Hippocampal formation (tissue), 2 donors: ENCODE measurements at places on chromosomes 7 and 10.

DNA sequence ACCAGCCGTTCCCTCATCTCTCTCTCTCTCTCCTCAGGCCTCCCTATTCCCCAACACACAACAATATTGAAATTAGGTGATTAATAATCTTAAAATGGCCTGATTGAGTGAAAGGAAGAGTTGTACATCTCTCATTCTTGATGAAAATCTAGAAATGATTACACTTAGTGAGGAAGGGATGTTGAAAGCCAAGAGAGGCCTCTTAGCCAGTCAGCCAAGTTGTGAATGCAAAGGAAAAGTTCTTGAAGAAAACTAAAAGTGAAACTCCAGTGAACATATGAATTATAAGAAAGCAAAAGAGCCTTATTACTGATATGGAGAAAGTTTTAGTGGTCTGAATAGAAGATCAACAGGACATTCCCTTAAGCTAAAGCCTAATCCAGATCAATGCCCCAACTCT is 695.1 kb downstream of the GRID1 start:
- no peak for DNase-seq

DNA sequence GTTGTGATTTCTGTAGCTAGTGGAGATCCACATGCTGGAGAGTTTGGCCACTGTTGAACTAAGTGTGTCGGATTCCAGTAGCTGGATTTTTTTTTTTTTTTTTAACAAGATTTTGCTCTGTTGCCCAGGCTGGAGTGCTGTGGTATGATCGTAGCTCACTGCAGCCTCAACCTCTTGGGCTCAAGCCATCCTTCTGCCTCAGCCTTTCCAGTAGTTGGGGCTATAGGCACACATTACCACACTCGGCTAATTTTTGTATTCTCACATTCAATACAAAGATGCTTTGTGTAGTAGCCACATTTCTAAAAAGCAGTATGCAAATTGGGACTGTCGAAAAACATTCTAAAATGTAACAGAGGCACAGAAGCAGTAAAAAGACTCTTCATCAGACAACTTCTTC is 63.5 kb downstream of the RABGEF1 start:
- DNase-seq = peak; percentile 80

DNA sequence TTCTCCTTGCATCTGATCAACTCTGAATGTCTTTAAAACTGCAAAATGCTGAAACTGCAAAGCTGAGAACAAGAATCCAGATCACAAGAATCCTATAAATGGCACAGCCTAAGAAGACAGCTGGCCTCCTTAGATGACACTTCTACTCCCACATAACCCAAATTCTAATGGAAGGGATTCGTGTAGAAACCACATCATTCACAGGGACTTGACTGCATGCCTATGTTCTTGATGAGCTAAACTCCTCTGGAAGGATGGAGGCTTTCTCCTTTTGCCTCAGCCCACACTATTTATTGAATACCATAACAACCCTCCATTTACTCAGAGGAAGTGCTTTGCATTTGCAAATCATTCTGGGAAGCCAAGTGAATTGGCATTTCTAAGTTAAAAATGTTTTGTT is 252.5 kb upstream of the VWC2 start:
- DNase-seq = no peak

DNA sequence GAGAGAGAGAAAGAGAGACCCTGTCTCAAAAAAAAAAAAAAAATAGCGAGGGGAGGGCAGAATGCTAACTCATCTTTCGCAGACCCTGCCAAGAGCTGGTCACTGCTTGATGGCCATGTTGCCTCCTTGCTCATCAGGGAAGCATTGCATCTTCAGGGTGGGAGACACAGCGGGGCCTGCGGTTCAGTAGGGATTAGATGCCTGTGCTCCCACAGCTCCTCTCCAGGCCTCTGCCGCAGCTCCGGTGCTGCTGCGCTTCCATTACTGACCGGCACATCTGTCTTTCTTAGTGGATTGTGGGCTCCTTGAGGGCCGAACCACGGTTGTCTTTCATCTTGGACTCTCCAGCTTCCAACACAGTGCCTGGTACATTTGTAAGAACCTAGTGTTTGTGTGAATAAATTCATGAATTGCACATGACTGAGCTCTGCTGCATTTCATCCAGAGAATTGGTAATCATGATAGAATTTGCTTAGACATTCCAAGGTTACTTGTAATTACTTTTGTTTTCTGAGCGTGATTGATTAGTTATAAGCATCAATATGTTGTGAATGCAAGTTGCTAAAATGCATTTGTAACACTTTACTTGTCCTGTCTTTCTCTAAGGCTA is 16.8 kb downstream of the HK1 start:
- no peak for DNase-seq

DNA sequence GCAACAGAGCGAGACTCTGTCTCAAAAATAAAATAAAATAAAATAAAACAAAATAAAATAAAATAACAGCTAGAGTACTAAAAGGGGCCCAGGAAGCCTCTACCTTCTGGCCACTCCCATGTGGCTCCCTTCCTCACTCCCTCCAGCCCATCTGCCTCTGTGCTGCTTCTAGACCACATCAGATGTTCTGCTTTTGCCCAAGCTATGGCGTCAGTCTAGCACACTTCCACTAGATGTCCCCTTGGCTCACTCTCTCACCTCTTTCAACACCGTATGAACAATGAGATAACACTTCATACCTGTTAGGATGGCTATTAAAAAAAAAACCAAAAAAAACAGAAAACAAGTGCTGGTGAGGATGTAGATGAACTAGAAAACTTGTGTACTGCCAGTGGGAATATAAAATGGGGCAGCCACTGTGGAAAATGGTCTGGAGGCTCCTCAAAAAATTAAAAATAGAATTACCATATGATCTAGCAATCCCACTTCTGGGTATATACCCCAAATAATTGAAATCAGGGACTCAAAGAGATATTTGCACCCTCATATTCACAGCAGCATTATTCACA is 132.3 kb downstream of the ARHGAP22 start:
- no peak for DNase-seq

DNA sequence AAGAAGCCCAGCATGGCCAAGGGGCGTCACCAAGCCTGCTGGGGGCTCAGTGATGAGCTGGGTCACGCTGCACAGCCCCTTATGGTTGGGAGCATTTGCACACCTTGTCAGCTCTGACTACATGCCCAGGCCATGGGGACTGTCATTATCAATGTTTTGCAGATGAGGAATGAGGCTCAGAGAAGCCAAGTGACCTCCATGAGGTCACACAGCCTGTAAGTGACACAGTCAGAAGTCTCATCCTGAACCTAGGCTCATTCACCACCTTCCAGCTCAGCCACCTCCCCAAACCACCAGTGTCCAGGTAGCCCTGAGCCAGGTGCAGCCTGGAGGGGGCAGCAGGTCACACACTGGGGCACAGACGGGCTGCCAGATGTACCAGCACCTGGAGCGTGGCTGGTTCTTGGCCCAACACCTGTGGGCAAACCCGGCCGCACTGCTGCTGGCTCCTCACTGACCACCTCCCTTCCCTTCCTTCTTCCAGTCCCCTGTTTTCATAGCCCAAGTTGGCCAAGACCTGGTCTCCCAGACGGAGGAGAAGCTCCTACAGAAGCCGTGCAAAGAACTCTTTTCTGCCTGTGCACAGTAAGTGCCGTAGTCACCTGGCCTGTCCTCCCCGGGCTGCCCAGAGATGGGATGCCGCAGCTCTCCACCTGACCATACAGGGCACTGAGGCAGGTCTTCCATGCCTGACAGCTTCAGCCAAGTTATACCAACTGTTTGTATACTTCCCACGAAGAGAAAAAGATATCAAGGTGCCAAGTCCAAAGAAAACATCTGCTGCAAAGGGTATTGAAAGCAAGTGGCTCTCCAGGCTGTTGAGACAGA is 119.6 kb downstream of the RGS10 start:
- no peak for DNase-seq

- no peak for DNase-seq
These were observed 110.3 kb downstream of the KAT6B start for GRCh38 chr10:74936577-74937265.

GRCh38 chr7:22420973-22421635 is 64.2 kb upstream of the RAPGEF5 start:
- no peak for DNase-seq

DNA sequence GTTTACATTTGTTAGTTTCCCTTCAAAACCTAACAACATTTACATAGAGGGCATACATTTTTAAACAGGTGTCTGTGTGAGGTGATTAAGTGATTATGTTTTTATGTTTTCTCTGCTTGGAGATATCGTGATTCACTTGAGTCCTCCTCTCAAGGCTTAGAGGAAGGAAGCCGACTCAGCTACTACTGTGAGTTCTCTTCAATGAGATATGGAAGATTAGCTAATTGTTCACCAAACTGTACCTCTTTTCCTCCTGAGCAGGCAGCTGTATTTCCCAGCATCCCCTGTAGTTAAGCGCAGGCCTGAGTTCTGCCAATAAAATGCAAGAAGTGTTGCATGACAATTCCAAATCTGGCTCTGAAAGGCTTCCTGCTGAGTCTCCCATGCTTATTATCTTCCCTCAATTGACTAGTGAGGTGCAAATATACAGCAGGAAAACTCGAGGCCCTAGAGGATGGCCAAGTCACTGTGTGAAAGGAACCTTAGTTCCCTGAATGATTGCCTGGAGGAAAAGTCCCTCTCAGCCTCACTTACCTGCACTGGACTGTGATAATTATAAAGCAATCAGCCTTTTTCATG is 528.7 kb downstream of the GRM8 start:
- no peak for DNase-seq

DNA sequence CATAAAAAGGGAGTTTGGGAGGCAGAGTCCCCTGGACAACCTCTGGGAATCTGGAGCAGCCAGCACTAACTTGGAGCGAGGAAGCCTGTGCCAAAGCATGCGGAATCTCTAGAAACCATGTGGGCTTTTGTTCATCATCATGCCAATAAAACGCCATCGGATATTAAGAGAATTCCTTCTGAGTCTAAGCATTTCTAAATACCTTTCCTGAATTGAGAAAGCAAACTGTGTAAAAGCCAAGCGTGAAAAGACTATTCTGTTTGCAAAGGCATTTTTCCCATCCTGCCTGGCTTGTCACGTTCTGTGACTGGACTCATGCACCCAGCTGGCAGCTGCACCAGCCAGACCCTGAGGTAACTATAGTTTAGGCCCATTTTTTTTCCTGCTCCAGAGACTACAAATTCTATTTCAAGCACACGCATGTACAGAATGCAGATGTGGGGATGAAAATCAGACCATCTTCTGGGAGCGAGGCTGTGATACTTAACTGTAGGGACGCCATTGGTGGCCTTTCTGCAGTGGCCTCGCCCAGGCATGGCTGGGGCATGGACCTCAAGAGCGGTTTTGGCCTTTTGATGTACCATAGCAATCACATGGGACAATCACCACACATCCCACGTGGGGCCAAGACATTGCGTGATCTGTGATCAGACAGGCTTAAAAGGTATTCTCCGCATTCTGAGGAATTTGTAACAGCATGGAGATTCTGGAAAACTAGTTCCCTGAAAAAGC is 218.9 kb downstream of the KIAA1217 start:
- no peak for DNase-seq

GRCh38 chr10:54434782-54435181 is 366.2 kb downstream of the PCDH15 start:
- DNase-seq = no peak

DNA sequence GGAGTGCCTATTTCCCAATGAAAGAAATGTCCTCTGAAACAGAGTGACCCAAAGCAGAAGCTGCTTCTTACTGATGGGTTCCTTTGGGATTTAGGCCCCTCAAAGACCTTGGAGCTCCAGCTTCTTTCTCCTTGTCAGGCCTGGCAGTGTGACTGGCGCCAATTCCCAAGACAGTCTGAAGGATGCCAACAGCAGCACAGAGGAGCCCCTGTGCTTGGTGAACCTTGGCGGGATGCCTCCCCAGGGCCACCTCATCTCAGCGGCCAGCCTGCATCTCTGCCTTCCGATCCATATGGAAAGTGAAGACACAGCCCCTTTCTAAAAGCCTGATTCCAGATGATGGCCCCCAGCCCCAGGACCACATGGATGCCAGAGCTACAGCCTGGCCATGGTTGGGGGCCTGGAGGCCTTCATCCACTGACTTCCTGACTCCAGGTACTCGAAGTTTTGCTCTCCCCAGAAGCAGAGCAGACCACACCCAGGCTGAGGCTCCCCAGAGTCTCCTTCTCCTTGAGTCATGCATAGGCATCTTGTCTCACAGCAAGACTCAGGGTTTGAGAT is 45.4 kb downstream of the FBXW4 start:
- no peak for DNase-seq

GRCh38 chr7:130092598-130092997 is 22.3 kb downstream of the KLHDC10 start:
- DNase-seq = no peak

- no peak for DNase-seq
These were observed 132.9 kb downstream of the LRRN3 start for GRCh38 chr7:111223802-111224253.

DNA sequence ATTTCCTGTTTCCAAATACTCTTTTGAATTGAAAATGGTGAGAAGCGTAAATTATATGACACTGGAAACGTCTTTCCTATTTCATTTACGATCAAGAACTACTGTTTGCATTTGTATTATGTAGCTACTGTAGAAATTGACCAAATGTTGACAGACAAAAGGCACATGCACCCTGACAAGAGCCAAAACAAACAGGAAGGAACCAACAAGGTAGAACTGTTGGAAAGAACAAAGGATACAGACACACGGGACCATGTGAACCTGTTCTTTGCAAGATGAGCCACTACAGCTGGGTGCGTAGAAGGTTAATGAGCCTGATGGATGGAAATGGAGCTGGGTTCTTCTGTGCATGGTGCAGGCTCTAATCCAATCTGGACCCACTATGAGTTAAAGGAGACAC is 48.4 kb upstream of the FZD8 start:
- DNase-seq = no peak

- no peak for DNase-seq
These were observed 14.8 kb downstream of the CYP3A7 start for GRCh38 chr7:99719996-99720769.

DNA sequence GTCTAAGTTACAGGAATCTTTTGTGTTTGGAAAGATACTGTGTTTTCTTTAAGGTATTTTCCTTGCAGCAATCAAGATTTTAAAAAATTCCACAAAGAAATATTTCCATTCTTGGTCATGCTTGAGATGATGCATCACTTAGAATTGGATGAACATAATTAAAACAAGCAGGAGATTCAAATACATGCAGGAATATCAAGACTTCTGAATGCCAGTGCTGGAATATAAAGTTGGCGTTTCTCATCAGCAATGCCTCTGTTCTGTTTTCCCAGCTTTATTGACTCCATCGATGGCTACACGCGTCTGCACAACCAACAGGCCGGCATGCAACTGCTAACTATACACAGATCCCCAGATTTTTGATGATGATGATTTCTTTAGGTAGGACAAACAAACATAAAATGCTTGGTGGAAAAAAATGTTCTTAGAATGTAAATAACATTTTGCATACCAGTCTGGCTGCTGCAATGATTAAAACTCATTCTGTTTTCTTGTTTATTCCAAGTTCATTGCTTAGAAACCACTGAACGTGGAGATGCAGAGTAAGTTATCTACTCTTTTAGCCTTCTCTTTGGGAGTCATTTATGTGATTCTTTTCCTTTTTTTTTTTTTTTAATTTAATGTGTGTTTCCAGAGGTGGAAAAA is 91.3 kb upstream of the FAM171A1 start:
- no peak for DNase-seq

GRCh38 chr7:44331682-44332081 is 6.3 kb upstream of the CAMK2B start:
- no peak for DNase-seq

- no peak for DNase-seq
These were observed 163.5 kb upstream of the ZMIZ1 start for GRCh38 chr10:78905015-78905956.
